Stimulated activated CD8-positive, alpha-beta memory T cell treated with anti-CD3 and anti-CD28 coated beads, Interleukin-7, amount 100 ng/mL, for 1 hour (primary cell): ENCODE measurements at places on chromosomes 6 and 20.

GRCh38 chr6:130575971-130576370 lies 210.2 kb downstream of the TMEM200A start:
- no peak for DNase-seq

- no peak for DNase-seq
Observed at GRCh38 chr20:21534453-21534852, 20.6 kb upstream of the NKX2-2 start.

- DNase-seq, result no peak
Observed at GRCh38 chr6:3747100-3747737, 4.3 kb downstream of the PXDC1 start.

DNA sequence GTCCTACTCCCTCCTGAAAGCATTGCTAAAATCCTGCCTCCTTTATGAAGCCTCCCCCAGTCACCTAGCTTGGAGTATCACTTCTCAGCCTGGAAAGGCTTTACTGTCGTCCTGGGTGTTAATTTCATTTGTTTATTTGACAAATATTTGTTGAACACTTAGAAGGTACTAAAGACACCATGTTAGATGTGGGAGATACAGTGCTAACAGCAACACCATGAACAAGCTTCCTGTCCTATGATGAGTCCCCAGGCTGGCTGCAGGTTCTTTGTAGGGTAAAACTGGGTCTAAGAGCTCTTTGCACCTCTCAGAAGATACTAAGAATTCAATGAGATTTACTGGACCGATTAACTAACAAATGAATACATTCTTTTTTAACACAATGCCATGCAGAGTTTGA lies 109.2 kb upstream of the TMEM170B start:
- no peak for DNase-seq

GRCh38 chr20:15919118-15919517 lies 654.1 kb downstream of the KIF16B start:
- no peak for DNase-seq

DNA sequence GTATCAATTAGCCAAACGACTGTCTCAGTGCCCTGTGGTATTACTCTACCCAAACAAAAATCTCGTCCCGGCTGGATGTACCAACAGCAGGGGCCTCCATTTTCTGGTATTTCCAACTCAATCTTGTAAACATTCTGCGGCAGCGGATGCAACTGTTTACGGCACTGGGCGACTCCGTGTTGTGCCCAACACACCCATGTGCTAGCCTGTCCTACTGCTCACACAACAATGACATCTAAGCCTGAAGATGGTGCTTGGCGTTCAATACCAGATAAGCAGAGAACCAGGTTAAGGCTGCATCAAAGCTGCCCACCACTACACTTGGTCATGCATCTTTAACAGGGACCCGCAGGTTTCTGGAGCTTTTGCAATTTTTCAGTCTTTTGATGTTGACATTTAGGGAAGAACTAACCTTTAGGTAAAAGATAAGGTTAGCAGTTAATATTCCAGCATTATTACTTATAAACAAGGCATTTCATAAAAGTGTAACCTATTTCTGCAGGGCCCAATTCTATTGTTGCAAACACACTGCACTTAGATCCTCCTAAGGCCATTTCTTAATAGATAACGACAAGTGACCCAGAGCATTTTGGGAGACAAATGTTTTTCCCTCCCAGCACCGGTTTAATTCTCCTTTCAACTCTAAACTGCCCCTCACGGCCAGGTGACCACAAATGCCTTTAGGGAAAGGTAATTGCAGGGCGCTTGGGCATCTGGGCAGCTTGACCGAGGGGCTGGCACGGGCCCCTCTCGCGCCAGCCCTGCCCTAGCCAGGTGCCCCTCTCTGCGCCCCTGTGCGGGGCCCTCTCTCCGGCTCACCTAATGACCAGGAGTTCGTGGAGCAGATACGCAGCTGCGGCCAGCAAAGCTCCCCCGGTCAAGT lies 945 bp downstream of the FAXC start:
- DNase-seq, result no peak

DNA sequence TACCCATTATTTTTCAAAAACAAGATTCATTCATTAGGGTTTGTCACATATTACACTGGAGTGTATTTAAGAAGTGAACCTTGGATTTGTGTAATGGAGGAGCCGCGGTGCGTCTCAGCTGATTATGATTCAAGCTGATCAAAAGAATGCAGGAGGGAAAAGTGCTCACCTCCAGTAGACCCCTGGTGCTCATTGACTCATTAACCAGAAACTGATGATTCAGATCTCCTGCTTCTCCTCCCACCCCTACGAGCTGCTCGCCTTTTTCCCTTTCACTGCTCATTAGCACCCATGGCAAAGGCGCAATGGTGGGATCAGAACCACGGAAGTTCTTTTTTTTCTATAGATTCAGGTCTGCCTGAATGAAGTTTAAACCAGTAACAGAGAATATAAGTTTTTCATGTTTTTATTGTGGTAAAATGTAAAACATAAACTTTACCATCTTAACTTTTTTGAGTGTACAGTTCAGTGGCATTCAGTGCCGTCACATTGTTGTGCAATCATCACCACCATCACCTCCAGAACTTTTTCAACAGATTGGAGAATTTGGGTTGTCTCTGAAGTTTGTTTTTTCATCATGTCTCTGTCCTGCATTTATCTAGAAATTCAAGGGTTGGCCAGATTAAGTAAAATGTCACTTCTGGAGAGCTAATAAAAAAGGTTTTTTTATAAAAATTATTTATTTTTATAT lies 101.6 kb downstream of the LINC00237 start:
- no peak for DNase-seq

- no peak for DNase-seq
Observed at GRCh38 chr6:158175111-158175510, 7.0 kb downstream of the GTF2H5 start.

GRCh38 chr6:39801456-39802251 lies 9.5 kb downstream of the DAAM2 start:
- no peak for DNase-seq

GRCh38 chr6:112331306-112331705 lies 15.8 kb upstream of the RFPL4B start:
- DNase-seq, result no peak

DNA sequence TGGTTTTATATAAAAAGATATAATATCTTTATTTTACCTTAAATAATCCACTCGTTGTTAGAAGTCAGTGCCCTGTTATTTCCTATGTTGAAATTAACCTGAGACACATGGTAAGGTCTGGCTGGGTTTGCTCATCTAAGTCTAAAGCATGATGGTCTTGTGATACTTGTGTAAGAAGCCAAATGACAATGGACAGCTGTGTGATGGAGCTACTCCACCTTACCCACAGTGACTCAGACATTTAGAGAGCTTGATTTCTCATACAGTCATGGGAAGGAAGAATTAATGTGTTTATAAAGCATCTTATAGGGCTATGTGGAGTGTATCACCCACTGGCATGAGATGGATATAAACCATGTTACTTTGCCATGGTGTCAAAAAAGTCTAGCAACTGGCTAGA lies 11.7 kb downstream of the CTCFL start:
- no peak for DNase-seq

DNA sequence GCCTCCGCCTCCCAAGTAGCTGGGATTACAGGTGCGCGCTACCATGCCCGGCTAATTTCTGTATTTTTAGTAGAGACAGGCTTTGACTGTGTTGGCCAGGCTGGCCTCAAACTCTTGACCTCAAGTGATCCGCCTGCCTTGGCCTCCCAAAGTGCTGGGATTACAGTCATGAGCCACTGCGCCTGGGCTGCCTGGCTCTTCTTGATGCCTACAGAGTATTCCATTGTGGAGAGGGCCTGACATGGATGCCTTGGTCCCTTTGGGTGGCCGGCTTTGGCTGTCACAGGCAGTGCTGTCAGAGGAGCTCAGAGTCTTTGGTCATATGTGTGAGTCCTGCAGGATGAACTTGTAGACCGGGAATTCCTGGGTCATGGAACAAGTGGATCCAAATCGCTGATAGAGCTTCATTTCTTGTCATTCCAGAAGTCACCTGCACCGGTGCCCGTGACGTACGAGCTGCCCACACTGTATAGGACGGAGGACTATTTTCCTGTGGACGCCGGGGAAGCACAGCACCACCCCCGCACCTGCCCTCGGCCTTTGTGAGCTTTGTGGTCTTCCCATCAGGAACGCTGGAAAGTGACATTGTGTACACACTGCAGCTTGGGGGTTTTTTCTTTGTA lies 55.1 kb downstream of the ADNP start:
- no peak for DNase-seq

- no peak for DNase-seq
Observed at GRCh38 chr20:845941-846893, 12.7 kb downstream of the FAM110A start.

- DNase-seq, result no peak
Observed at GRCh38 chr6:56242346-56242745, 5.0 kb downstream of the COL21A1 start.

DNA sequence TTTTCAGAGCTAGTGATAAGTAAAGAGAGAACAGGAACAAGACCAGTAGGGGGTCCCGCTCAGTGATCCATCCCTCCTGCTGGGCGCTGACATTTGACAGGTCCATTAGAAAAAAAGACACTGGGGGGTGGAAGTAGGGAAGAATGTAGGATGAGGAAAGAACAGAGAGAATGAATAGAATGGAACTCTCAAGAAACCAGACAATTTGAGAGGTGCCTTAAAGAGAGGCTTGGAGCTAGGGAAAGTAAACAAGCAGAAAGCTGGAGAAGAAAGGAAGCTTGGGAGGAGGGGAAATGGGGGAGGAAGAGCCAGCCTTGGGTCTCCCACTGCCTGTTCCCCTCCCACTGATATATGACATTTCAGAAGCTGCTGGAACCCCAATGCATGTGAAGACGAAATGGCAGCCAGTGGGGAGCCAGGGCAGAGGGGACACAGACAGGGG lies 8.4 kb downstream of the GABBR1 start:
- DNase-seq, result no peak

DNA sequence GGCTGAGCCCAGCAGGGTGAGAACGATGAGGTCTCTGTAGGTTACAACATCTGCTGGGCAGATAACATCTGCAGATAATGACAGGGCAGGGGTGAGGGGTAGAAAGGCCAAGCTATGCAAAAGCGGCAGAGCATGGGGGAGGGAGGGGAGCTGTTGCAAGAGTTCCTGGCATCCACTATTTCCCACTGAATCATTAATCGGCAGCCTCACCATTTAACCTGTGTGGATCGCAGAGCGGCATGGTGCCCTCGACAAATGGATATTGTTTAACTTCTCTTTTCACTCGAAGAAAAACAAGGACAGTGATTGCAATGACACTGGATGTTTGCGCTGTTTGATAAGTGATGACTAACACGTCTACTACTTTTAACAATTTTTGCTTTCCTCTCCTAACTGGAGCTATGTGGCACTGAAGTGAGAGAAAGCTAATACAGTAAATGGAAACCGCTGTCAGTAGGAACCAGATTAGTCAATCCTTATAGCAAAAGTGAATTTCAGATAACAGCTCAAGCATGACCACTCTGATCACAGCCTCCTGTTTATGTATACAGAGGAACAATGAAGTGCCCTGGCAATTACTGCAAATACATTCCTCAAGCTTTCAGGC lies 381.5 kb downstream of the TFAP2A start:
- no peak for DNase-seq

DNA sequence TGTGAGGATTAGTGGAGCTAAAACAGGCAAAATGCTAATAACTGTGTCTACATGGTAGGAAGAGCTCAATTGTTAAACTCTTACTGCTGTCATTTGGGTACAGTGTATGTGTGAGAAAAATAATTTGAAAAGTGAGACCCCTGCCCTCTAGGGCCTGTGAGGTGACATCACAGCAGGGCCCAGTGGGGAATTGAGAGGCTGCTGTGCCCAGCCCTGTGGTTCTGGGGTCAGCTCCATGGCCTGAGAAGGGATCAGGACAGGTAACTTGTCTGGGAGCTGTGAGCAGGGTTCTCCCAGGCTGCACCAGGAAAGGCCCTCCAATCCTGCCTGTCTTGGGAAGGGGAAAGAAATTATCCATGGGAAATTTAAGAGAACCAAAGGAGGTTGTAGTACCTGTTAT lies 1.3 kb downstream of the SIRPB1 start:
- DNase-seq, result no peak

DNA sequence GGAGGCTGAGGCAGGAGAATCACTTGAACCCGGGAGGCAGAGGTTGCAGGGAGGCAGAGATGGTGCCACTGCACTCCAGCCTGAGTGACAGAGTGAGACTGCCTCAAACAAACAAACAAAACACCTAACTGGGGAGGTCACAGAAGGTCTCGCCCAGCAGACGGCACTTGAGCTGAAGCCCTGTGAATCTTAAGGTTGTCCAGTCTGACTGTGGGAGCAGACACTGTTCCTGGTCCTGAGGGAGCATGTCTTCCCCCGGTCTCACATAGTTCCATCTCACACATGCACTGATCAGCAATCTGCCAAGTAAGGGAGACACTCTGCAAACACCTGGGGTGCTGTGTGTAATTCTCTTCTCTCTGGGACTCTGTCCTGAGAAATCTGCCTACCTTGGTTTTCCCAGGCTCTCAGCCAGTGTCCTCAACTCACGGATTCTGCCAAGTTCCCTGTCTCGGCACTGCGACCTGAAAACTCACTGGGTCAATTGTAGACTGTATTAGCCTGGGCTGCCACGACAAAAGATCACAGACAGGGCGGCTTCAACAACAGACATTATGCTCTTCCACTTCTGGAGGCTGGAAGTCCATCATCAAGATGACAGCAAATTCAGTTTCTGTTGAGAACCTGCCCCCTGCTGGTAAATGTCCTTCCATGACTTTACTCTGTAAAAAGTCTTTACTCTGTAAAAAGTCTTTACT lies 94.3 kb downstream of the JPH2 start:
- DNase-seq, result no peak

DNA sequence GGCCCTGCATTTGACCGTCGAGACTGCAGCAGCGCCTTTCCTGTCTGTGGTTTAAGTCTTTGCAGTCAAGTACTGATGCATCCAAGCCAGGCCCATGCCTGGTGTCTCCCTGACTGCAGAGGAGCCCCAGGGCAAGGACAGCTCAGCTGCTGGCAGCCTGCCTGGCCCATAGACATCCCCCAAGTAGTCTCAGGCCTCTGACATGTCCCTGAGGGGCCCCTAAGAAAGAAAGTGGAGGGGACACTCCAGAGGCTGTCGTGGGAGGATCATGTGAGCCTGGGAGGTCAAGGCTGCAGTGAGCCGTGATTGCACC lies 18.0 kb downstream of the HRH3 start:
- DNase-seq, result no peak

DNA sequence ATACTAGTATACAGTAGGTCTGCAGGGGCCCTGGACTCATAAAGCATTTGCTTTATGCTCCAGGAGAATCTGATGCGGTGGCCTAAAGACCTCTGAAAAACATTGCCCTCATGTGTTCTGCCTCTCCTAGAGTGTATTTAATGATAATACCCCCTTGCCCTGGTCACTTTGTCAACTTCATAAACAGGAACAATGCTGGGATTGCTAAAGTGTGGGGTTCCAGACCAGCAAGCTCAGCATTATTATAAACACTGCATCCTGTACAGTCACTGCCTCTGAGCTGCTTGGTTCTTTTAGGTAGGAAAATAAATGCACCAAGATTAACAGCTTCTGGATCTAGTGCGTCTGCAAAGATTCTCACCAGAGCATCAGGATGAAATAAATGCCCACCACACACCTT lies 12.2 kb downstream of the TREM1 start:
- no peak for DNase-seq
